GM19239 (cell line): ENCODE measurements at places on chromosomes 11 and 22.

DNA sequence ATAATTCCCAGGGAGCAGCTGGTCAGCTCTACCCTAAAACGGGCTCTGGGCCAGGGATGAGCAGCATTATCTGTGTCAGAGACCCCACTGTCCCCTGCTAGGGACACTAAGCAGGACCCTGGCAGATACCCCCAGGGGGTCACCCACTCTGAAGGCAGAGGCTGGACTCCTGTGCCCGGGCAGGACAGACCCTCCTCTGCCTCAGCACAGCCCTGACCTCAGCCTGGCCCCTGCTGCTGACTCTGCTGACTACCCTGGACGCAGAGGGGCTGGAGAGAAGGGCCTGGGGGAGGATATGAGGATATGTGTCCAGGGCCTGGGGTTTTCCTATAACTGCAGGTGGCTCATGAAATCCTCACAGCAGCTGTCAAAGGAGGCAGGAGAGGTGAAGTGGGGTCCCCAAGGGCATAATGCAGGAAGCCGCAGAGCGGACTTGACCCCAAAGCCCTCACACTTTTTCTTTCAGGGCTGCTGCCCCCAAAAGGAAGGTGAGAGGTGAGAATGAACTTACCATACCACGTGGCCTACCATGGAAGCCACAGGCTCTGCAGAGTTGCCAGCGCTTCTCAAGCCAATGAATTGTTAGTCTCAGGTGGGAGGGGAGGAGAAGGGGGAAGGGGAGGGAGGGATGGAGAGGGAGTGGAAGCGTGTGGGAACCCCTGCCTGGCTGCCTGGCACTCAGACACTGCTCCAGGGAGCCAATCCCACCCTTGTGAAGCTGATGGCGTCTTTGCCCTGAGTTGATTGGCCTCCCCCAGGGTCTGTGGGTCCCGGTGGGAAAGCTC lies 76.7 kb upstream of the WNT11 start:
- no peak for DNase-seq

- DNase-seq, result no peak
Measured at GRCh38 chr22:17866127-17866526, 91.9 kb upstream of the BID start.

DNA sequence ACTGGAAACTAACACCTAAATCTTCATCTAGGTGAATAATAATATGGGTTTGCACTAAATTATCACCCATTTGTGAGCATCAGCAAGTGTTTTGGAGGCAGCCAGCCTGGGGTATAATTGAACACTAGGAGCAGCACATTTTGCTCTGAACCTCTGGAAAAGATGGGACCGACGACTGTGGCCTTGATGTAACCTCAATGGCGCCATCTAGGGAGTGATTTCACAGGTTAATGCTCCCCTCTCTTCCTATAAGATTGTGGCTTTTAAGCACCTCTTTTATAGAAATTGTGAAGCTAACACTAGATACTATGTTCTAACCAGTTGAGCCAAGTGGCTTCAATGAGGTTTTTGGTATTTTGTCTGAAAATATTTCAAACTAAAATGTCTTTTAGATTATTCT lies 203.7 kb downstream of the NELL1 start:
- no peak for DNase-seq

DNA sequence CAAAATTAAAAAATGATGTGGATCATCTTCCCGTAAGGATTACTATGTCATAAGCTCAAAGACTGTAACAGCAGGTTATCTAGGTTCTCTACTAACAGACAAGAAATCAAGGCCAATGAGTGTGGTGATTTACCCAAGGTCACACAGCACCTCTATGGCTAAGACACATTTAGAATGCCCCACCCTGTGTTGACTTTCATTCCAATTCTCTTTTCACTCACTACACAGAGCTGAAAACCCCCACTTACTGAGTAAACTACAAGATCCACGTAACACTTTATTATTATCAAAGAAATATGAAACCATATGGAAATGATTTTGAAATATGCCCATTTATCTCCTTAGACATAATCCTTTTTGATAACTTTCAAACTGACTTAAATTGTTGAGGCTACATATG lies 4.8 kb upstream of the PRSS23 start:
- DNase-seq, result no peak

- peak; percentile 36 for DNase-seq
Measured at GRCh38 chr22:34414467-34415440, 494.5 kb upstream of the LARGE1 start.

DNA sequence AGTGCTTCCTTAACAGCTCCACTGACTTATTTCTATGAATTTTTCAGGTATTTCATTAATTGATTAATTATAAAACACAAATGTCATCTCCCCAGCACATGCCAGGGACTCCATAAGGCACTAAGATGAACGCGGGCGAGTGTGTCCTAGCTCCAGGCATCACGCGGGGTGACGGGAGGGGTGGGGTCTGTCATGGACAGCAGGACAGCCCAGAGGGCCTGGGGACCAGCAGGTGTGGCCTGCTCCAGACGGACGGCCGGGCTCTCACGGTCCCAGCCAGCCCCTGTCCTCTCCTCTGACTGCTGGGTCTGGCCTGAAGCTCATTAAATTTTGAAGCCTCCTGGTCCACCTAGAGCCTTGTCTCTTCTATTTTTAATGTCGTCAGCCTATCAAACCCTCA lies 531.1 kb downstream of the BRD1 start:
- DNase-seq, result no peak

DNA sequence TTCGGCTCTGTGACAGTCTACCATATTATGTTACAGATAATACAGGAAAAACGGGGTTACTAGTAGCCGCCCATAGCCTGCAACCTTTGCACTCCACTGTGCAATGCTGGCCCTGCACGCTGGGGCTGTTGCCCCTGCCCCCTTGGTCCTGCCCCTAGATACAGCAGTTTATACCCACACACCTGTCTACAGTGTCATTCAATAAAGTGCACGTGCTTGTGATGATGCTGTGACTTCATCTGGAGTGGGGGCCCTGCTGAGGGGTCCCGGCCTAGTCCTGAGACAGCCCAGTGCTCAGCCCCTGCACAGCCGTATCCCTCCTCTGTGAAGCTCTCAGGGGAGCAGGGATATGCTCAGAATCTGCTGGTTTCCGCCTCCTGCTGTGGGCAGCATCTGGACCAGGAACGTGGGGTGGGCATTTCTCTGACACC lies 1.2 kb downstream of the IFITM1 start:
- DNase-seq, result no peak

- no peak for DNase-seq
Measured at GRCh38 chr22:20032407-20032991, 11.6 kb downstream of the TANGO2 start.

DNA sequence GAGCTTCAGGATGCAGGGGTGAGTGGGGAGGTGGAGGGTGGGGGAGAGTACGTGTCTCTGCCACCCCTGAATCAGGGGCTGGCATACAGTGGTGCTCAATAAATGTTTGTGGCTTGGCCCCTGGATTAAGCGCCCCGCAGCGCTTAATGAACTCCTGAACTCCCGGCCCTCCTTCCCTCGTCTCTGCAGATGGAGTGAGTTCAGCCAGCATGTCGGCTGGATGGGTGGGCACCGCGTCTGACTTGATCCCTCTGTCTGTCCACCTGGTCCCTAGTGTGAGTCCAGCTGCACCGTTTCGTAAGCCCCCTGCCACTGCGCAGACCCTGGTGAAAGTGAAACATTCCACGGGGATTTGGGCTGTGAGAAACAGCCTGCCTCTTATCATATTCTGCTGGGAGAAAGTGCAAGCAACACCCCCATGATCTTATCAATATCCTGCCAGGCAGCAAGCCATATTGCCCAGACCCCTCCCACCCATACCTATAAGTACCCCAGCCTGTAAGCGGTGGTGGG lies 12.0 kb upstream of the MRGPRD start:
- no peak for DNase-seq

DNA sequence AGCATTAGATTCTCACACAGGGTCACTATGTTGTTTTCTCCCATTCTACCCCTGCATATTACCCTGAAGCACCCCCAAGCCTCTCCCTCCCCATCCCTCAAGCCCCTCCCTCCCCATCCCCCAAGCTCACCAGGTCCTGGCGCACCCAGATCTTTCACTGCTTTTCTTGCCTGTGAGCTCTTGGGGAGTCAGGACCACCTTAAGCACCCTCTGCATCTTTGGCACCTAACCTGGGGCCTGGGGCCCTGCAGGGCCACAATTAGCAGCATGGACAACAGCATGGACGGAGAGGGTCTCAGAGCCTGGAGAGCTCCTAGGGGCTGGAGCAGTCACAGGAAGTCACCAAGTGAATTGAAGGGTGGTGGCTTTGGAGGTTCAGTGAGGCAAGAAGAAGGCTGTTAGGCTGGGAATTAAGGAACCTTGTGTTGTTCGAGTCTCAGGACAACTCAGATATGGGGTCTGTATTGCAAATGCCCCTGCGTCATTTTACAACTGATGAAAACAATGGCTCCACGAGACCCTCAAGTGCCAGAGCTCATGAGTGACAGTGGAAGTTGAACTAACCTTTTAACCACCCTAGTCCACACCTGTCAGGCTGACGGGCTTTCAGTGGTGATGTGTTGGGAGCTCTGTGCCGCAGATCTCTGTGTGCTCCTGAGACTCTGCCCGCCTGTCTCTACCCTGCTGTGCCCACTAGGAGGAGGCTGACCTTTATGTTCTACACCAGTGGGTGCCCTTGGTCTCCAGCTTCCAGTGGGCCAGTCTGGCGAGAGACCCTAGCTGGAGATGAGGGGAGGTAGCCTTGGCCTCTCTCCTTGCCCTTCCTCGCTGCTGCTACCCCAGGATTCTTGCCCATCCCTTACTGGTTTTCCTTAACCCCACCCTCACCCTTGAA lies 111.3 kb upstream of the OR4B1 start:
- no peak for DNase-seq

DNA sequence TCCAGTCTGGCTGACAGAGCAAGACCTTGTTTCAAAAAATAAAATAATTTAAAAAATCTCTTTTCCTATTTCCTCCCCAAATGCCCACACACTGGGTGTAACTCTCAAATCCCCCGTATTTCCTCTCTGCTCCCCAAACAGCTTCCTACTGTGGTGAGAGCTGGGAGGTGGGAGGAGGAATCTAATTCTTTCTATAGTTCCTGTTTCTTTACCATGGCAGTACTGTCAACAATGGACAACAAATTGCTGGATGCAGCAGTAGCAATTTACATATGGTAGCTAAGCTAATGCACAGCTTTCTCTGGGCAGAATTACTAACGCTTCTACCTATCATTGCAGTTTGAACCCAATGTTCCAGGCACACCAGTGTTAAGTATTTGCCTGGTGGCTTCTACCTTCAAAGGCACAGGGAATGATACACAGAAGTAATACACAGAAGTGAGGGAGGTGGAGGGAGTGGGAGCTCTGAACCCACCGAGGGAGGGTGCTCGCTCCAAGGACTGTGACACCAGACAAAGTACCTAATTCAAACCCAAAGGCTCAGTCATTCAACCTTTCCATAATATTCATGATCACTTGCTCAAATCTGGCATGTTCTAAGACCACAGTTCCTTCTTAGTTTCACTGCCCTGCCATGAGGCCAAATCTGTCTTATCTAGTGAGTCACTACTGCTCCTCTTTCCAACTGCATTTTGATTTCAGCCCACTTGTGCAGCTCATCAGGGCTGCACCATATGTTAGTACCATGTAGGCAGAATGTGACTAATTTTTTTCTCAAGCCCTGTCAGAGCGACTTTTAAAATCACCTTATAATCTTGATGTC lies 37.9 kb downstream of the CELF1 start:
- no peak for DNase-seq

DNA sequence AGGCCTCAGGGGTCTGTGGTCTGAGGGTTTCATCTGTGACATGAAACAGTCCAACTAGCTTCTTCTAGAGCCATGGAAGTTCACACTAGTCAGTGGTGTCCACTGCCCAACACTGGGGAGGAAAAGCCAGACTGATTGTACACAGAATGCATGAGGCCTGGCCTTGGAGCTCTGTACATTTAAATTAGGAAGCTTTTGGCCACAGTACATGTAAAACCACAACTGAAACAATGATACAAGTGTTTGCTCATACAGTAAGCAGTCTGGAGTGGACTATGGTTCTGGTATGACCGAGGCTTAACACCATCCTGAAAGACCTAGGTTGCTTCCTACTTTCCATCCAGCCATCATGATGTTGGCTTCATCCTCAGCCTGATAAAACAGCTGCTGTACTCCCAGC lies 73.8 kb upstream of the SESN3 start:
- no peak for DNase-seq

DNA sequence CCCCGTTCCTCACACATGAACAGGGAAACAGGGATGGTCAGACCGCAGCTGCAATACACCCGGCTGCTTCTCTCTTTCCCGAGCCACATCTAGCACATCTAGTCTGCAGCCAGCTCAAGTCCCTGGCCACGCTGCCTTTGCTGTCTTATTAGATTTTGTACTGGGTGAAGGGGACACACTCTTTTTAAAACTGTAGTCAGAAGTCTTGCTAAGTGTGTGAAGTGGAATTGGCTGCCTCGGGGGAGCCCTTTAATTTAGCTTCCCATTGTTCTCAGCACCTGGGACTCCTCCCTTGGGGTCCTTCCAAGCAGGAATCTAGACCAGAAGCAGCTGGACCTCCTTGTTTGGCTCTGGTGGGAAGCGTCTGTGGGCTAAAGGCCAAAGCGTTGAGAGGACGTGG lies 420.0 kb downstream of the CTTN start:
- no peak for DNase-seq

DNA sequence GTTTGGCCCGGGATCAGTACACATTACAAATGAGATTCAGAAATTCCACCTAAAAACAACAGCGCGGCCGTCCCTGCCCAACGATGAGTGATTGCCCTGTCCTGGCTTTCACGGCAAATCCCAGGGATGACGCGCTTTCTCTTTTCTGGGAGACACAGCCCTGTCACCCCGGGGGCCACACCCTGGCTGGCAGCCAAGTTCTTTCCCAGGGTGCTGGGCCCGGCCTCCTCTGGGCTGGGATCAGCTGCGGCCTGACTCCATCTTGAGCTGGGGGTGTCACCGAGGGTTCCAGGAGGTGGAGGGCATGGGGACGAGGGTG lies 82.7 kb downstream of the FBLN1 start:
- no peak for DNase-seq

DNA sequence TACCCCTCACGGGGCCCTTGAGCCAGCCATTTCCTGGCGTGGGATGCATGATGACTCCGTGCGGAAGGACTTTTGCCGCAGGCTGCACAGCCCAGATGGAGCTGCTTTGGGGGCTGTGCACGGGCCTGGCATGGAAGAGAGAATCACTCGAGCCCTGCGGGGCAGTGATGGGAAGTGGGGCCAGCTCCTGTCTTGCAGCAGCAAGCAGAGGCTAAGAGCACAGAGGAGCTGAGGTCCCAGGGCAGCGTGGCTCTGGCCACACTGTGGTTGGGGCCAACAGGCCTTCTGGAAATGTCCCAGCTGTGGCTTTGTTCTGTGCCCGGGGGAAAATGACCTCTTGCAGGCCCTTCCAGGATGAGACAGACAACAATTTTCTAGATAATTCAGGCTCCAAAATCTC lies 92.7 kb upstream of the TIMP3 start:
- DNase-seq, result no peak

DNA sequence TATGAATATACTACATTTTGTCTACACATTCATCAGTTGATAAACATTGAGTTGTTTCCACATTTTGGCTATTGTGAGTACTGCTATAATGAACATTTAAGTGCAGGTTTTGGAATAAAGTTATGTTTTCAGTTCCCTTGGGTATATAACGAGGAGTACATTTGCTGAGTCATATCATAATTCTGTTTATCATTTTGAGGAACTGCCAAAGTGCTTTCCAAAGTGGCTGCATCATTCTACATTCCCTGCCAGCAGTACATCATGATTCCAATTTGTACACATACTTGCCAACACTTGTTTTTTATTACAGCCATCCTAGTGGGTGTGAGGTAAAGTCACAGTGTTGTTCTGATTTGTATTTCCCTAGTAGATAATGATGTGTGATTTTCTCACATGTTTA lies 1458.6 kb upstream of the TENM4 start:
- no peak for DNase-seq

GRCh38 chr11:117814766-117815261 lies 9.7 kb downstream of the FXYD2 start:
- no peak for DNase-seq

GRCh38 chr11:113204280-113204679 lies 110.1 kb upstream of the TTC12 start:
- DNase-seq, result no peak
